ENCODE measurements at places on chromosomes 3 and 15.
A peak's percentile ranks its signal among the peaks of the same experiment; 100 is the strongest.

GRCh38 chr3:33942483-33943150 is 144.2 kb downstream of the PDCD6IP start:
- no peak for DNase-seq

GRCh38 chr15:38635170-38635569 is 70.6 kb upstream of the RASGRP1 start:
- no peak for DNase-seq

DNA sequence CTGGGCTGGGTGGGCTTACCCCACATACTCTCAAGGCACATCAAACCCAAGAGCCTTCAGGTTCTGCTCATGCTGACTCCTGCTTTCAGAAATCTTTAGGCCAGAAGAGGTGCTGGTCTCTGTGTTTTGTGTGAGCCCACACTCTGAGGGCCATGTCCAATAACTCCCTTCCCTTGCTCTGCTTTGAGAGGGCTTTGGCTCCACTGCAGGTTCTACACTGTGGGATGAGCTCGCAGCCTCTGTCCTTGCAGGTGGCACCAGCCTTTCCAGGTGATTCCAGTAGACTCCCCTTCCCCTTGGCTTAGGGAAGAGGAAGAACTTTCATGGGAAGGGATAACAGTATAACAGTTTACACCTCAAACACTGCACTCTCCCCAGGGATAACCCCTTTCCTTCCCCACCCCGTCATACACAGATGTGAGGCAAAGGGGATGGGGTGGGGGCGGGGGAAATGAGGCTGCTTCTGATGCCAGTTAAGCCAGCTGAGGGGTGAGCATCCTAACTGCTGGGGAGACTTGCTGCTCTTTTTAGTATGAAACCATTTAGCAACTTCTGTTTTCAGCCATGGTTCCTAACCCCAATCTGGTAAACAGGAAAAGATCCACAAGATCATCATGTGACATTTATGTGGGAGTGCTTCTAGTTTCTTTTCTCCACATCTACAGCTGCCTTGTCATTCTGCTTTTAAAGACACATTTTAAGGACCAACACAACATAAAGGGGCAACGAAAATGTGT is 262.4 kb downstream of the SLC9A9 start:
- DNase-seq: no peak

GRCh38 chr15:49236869-49237268 is 66.8 kb downstream of the GALK2 start:
- no peak for DNase-seq

DNA sequence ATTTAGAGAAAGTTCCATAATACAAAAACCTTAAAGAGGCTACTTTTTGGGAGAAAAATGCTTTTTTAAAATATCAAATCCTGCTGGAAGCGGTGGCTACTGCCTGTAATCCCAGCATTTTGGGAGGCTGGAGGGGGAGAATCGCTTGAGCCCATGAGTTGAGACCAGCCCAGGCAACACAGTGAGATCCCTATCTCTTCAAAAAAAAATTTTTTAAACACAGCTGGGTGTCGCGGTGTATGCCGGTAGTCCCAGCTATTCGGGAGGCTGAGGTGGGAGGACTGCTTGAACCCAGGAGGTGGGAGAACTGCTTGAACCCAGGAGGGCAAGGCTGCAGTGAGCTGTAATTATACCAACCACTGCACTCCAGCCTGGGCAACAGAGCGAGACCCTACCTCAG is 14.2 kb downstream of the SLTM start:
- DNase-seq: no peak

DNA sequence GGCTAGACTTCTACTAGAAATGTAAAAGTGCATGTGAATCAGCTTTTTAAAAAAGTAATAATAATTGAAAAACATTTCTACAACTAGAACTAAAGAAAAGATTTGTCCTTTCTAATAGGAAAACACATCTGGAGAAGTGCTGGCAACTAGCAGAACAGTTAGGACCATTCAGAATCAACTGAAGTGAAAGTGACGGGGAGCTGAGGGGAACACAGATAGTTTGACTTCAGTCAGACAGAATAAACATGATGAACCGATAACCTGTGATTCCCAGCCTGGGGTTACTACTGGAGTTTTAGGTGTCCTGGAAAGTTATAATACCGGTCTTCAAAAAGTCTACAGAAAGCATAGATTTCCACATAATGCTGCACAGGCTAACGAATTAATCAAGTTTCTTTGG is 28.1 kb downstream of the OPA1 start:
- no peak for DNase-seq

DNA sequence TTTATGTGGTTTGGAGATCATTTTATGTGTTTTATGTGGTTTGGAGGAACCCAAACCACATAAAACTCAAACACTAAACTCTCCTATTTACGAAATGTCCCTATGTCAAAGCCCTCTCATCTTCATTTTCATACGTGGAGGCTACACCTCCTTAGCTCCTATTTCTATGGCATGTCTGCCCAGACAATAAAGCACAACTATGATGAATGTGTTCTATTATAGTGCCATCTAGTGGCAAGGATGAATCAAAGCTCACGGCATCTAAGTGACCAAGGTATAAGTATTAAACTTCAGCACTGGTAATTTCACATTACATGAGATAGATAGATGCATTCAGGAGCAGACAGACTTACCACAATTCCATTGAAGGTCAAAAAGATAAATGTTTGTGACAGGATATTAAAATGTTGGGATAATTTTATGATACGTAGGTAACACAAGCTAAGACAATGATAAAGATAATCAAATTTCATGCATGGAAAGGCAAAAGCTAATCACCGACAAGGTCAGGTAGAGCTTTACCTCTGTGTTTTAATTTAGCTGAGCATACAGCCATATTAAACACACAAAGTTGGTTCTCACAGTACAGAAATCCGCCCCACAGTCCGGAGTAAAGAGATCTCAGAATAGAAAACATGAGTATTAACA is 130.6 kb upstream of the FHIT start:
- DNase-seq: peak; percentile 9

DNA sequence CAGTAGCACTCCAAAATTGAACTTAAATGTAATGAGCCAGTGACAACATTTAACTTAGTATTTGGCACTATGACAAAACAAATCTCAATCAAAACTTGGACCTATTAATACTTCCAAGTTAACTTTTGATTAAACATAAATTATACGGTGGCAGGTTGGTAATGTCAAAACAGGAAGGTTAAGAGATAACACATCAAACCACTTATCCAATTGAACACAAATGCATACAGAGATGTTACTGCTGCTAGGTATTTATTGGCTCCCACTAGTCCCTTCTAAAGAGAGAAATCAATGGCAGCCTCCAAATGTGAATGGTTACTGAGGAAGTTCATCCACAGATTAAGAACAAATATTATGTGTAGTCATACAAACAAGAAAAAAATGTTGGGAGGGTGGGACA is 1.8 kb downstream of the GSK3B start:
- DNase-seq: no peak

- no peak for DNase-seq
Measured at GRCh38 chr3:14150491-14151230, 25.8 kb downstream of the TMEM43 start.

DNA sequence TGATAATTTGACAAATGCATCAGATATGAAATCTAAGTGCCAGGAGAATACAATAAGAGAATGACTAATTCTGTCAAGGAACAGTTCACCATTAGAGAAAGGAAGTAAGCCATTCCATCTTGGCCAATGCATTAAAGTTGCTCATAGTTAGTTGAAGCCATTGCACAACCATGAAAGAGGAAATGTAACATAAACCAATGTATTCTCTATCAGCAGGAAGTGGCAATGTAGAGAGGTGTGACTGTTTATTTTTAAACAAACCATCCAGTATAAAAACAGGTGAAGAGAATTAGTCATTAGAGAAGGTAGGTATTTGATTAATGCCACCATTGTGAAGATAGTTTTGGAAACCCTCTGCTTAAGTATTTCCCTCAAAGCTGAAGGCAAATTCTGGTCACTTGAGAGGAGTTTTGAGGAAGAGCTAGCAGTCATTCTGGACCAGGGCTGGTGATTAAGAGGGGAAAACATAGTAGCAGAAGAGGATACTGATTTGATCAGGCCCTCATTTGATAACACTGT is 10.7 kb upstream of the ANXA2 start:
- no peak for DNase-seq

GRCh38 chr15:69610858-69611257 is 158.2 kb downstream of the RPLP1 start:
- DNase-seq: no peak

- no peak for DNase-seq
Measured at GRCh38 chr3:123098426-123099330, 31.9 kb downstream of the PDIA5 start.

GRCh38 chr3:20405744-20406143 is 219.7 kb upstream of the SGO1 start:
- no peak for DNase-seq

GRCh38 chr15:100897221-100898151 is 17.9 kb downstream of the ALDH1A3 start:
- DNase-seq: no peak

- no peak for DNase-seq
Measured at GRCh38 chr3:114253505-114253904, 16.1 kb upstream of the ZNF80 start.

GRCh38 chr3:22016197-22016596 is 265.2 kb upstream of the ZNF385D start:
- DNase-seq: no peak

DNA sequence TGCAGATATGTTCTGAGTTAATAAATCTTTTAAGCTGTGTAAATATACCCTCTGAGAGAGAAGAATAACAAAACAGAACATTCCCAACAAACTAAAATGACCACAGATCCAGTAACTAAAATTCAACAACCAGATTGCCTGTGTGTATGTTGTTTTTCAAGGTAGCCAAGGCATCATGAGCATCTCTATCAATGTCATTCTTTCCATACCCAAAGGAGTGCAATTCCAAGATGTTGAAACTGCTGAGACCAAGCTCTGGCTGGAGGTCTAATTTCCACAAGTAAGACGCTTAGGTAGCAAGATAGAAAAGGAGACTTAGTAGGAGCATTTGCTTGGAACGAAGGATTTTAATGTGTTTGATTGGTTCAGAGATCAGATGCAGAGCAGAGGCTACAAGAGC is 276.3 kb downstream of the RBMS3 start:
- DNase-seq: no peak

DNA sequence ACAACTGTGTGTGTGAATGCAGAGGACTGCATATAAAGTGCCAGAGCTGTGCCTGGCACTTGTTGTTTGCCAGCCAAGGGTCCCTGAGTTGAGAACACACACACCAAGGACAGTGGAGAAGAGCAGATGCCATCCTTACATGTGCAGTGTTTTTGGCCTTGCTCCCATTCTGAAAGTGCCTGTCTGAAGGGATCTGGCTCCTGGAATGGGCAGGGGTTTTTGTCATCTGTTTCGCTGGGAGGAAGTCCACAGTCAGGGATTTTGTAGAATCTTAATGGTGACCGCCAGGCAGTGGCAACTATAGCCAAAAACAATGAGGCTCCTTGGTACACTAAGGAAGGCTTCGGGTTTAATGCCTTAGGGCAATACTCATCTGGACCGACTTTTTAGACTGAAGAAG is 63.7 kb downstream of the DUT start:
- DNase-seq: no peak

DNA sequence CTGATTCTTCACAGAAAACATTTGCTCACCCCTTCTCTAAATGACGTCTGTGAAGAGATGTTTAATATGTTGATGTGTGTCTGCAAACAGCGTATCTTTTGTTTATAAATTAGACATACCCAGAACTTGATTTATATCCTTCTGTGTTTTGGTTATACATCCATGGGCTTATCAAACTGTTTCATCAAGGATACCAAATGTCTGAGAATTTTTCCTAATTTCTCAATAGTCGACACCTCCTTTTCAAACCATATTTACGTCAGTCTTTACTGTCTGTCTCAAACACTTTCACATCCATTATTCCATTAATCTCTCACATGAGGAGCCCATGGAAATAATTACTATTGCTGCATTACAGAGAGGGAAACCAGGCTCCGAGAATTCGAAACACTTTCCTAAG is 85.4 kb downstream of the FGF12 start:
- no peak for DNase-seq

DNA sequence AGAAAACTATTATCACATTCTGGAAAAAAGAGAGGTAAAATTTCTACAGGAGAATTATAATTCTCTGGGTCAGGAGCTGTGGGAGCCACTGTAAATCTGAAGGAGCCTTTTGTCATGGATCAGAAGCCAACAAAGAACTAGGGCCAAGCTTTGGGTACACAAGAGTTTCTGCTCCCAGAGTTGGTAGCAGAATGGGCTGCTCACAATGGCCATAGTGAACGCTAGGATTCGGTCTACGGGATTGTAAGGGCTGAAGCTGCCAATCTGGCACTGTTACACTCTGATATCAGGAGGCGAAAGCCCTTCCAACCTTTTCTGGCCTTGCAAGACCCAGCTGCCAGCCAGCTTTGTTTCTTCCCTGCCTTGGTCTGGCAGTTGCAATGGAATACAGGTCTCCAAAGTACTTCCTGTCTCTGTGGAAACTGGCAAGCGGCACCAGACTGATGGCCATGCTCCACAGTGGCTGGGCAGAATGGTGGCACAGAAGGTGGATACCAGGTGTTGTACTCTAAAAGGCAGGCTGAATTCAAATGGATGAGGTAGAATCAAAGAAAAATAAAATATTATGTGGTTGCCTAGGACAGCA is 831.7 kb downstream of the CADM2 start:
- DNase-seq: peak; percentile 51

- no peak for DNase-seq
Measured at GRCh38 chr15:71329041-71329440, 213.8 kb downstream of the THSD4 start.

DNA sequence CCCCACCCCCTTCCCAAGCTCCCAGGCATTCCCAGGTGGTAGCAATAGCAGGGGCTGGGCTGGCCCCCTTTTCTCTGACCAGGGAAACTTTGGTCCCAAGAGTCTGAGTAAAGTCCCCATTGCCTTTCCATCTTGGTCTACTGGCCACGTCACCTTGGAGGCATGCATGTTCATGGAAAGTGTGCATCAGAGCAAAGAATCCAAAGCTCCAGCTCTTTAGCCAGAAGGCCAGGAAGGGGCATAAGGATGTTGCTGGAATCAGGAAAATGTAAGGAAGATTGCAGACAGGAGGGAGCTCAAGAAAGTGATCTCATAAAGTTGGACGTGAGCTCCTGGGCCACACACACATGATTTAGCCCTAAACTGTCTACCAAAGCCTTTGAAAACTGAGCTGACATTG is 63.6 kb downstream of the KBTBD12 start:
- DNase-seq: no peak

DNA sequence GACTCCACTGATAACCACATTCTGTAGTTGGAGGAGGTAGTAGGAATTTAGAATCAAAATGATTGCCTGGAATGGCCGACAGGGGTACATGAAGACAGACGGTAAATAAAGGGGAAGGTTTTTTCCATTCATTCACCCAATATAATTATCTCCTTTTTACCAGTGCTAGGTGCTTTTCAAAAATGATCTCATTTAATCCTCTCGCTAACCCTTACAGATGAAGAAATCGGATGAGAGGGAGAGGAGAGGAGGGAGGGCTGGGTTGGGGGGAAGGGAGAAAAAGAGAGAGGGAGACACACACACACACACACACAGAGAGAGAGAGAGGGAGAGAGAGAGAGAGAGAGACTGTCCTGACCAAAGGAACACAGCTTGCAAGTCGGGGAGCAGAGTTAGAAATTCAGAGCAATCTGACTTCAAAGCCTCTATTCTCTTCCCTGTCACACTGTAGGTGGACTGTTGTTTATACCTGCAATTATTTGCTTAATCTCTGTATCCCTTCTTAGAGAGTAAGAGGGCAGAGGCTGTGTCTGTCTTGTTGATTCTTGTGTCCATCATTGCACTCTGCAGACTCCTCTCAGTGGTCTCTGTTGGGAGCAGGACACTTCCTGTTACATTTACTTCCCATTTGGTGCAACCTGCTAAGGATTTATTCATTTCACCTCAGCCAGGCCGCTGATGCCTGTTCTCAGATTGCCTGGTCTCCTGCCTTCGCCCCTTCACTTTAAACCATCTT is 18.7 kb upstream of the PAQR9 start:
- DNase-seq: no peak

Measured in NCI-H1092 treated with DMSO at 0.1 percent for 48 hours (cell line).